ENCODE measurements at places on chromosomes 6 and 20. TPM values are rescaled to one million over a fixed set of nuclear protein-coding genes. Genes with fewer than 3 reads are reported as not detected.

EPPIN gene
- not detected for total RNA-seq

C20orf141 gene
- not detected for total RNA-seq

HLA-DOA gene
- total RNA-seq = not detected

C6orf163 gene
- total RNA-seq = not detected

FAM83D gene
- 3.6 TPM for total RNA-seq

WFDC10B gene
- total RNA-seq = not detected

DDAH2 gene
- total RNA-seq = 45.8 TPM

SEMG1 gene
- not detected for total RNA-seq

C20orf96 gene
- 0.85 TPM for total RNA-seq

SOX4 gene
- 111 TPM for total RNA-seq

CCHCR1 gene
- total RNA-seq = 11.5 TPM

MUC21 gene
- under 0.01 TPM for total RNA-seq

LBP gene
- not detected for total RNA-seq
